Epithelial cell of proximal tubule (primary cell): ENCODE measurements at places on chromosomes 2 and 18.
A peak's percentile ranks its signal among the peaks of the same experiment; 100 is the strongest.

GRCh38 chr18:23837591-23837990, 148.3 kb downstream of the LAMA3 start:
- no peak for DNase-seq

DNA sequence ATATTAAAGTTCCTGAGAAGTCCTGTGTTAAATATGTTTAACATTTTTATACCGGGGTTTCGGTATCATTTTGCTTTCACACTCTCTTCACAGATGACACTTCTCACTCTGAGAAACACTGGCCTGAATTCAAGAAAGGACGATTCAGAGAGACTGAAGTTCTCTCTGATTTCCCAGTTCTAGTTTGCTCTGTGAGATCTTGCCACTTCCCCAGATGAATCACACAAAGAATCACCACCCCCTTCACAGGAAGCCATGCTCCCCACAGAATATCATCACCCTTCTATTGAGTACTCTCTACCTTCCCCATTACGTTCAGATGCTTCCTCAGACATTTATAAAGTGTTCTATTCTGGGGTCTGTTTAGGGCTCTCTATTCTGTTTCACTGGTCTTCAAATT, 16.1 kb upstream of the CD207 start:
- DNase-seq = no peak

DNA sequence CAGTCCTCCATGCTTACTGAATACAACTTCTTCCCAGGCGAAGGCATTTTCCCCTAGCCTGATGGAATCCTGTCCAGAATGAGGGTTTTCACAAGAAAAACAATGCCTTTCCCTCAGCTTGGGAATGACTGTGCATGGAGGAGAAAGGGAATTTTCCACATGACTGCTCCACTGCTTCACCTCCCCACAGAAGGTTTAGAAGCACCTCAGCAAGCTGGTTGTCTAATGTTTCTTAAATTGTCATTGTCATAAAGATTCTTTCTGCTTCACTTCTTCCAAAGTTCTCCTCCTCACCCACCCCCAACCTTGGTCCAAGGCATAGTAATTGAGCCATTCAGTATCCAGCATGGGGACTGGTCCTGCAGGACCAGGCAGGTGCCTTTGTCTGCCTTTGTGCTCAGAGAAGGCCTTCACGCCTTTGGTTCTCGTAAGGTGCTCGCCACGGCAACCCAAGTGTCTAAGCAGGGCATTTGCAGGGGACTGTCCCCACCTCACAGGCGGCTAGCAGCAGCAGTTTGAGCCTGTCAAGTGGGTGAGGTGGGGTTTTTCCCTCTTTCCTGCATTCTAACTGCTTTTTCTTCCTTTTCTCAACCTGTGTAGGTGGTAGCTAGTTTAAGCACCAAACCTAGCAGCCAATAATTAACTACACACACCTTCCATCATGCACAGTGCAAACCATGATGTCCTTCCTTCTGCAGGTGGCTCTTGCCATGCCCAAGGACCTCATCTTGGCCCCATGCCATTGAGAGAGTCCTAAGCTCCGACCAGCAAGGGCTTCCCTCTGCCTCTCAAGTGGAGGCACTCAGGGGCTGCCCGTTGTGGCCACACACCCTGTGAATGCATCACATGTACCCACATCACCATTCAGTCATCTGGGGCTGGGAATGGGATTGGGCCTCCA, 65.7 kb upstream of the BCL2L11 start:
- peak; percentile 93 for DNase-seq

DNA sequence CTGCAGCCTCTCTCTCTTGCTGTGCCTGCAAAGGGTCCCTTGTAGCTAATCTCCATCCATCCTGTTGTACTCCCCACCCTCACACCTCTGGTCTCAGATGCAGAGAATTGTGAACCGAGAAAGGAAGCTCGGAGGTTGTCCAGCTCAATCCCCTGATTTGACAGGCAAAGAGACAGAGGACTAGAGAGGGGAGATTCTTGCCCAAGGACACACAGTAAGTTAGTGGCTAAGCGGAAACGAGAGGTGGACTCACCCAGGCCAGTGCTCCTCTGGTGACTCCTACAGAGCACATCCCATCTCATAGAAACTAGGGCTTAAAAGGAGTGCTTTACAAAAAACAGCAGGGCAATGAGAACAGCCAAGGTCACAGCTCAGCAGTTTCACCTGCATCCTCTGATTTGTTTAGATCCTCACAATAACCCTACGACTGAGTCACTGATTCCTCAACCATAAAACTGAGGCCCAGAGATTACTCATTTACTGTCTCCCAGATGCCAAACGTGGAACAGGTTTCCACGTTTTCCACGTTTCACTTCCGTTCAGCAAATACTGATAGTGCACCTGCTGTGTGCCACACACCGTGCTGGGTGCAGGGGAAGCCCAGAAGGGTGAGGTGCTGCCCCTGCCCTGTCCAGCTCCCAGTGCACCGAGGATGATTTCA, 22.1 kb downstream of the EHD3 start:
- DNase-seq = peak; percentile 82

GRCh38 chr18:32509111-32509510, 38.4 kb upstream of the GAREM1 start:
- DNase-seq = no peak

- DNase-seq = no peak
Observed at GRCh38 chr2:238855299-238855698, 7.4 kb downstream of the TWIST2 start.

DNA sequence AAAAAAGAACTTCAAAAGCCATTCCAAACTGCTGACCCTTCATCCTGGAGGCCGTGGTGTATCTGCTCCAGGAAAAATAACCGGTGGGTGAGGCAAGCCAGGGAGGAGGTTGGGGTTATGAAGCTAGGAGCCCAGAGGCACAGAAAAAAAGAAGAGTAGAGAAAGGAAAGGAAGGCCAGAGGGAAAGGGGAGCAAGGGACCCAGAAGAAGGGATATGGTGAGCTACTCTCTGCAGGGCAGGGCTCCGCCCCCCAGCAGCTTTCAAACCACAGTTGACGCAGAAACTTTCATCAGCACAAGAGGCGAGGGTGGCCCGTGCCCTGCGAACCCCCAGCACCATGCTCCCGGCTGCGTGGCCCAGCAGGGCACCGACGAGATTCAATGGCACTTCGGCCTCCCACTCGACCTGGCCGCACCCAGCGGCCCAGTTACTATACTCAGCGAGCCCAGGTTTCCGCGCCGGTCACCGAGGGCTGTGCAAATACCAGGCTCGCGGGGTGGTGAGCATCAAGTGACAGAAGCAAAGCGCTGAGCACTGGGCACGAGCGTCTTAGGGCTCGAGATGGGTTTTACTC, 665 bp downstream of the MCM6 start:
- DNase-seq = no peak

- DNase-seq = peak; percentile 45
Observed at GRCh38 chr18:3305354-3305762, 43.4 kb downstream of the MYL12B start.

- DNase-seq = no peak
Observed at GRCh38 chr18:56550121-56550520, 88.3 kb downstream of the TXNL1 start.

GRCh38 chr2:176473177-176473576, 203.9 kb downstream of the MTX2 start:
- DNase-seq = no peak

- no peak for DNase-seq
Observed at GRCh38 chr2:100812573-100812972, 7.4 kb upstream of the NPAS2 start.

DNA sequence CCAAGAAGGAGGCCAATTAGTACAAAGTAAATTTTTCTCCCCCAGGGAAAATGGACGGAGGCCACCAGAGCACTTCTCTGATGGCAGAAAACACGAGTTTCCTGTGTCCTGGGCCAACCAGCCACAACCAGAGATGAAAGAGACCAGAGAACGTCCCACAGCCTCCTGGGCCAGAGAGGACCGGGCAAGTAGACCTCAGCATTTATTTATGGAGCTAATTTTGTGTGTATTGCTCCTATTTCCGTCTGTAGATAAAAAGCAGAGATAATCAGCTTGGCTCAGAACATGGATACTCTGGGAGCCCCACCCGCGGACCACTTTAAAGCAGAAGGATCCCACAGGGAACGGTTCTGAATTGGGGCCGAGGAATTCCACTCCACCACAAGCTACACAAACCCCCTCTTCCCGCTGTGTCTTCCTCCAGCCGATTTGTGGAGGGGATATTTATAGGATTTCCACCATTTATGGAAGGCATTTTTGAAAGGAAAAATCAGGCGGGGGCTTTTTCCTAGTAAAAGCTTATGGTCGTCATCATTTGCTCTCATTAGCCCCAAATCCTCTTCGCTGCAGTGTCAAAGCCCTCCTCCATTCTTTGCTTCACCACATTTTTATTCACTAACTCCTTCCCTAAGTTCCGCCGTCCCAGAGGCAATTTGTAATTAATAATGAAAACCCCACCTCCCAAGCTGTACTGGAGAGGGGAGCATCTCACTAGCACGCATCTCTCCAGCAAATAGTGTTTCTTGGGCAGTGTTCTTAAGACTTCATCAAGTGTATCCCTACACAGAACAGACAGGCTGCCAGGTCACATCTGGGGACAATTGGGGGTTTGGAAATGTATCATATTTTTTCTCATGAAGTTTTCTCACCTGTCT, 43.7 kb upstream of the TWIST2 start:
- DNase-seq = no peak

GRCh38 chr2:203470371-203470770, 64.7 kb downstream of the RAPH1 start:
- peak; percentile 31 for DNase-seq

GRCh38 chr2:28726177-28726576, 25.5 kb upstream of the PPP1CB start:
- DNase-seq = no peak

DNA sequence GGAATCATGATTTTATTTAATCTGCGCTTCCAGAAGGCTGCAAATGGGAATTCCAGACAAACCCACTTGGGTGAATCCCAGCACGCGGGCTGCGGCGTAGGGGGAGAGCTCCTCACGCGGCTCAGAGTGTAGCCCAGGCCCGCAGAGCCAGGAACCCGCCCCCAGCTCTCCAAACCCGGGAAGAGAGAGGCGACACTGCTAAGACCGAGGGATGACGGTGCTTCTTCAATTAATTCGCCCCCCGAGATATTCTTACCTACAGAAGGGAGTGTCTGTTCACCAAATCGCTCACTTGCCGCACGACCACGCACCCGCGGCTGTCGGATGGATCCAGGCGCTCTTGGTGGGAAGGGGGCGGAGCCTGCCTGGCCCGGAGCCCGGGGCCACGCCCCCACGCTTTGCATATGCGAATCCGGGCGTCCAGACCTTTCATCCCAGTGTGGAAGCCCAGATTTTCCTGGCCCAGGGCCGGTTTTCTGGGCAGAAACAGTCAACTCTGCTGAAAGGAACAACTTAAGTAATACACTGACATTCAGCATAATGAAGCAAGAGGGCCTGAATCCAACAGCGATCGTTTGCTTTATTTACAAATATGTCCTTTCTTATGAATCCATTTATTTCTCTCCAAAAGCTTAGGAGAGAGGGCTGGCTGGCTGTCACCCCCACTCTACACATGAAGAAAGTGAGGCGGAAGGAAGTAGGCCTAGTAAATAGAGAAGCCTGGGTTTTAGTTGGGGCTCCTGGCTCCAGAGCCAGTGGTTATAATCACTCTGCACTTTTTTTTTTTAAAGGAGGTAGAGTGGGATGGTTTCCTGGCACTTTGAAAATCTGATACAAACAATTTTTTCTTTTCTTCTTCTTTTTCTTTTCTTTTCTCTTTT, at the start of gene SLC19A3:
SLC19A3 (minus strand) TSS at position 342 of the 881 bp plus-strand sequence. CDS start 15,710 bp downstream, outside the sequence.
- DNase-seq = no peak

DNA sequence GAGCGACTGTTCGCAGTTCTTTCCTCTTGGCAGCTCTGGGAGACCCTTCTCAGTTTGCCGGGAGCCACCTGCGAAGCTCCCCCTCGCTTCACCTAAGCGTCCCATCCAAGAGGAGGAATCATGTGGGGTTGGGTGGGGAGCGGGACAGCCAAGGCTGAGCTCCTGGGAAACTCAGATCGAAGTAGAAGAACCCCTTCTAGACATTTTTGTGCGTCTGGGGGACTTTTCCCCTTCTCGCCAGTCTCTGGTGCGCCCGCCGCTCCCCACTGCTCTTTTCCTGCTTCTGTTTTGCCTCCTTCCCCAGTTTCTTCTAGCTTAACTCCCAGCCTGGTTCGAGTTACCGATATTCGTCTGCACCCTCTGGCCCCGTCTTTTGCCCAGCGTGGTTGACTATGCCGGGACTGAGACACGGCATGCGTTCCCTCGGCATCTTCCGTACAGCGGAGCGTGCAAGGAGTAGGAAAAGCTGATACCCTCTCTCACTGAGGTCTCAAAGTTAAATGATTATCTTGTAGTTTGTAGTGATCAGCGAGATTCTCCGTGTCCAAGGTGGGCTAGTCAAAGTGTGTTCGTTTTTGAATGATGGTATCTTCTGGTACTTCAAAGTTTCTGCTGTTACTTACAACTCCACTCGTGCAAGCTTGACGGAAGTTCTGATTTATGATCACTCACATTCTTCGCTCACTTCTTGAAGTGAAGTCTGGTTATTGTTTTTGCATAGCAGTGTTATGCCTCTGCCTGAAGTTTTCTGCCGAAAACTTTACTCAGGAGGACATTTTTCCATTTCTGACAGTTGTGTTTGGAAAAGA, 664 bp downstream of the CAMKMT start:
- DNase-seq = no peak

GRCh38 chr2:145677371-145677770, 1157.5 kb upstream of the ZEB2 start:
- DNase-seq = no peak

GRCh38 chr2:122029456-122029855, 274.0 kb downstream of the TSN start:
- DNase-seq = no peak

DNA sequence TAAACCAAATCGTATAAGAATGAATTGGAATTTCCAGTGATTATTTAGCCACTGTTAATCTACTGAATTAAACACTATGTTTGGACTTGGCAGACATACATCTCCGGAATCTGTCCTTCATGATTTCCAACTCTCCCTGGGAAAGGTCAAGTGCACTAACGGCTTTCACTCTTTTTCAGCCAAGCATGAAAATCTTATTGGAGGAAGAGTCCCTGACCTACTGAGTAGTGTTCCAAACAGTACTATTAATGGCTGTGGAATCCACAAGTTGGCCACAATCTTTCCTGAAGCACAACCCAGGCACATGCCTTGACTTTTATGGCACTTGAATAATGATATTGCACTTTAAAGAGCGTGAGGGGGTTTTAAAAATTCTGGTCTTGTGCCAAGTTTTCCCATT, 318.9 kb upstream of the RND3 start:
- DNase-seq = peak; percentile 9

DNA sequence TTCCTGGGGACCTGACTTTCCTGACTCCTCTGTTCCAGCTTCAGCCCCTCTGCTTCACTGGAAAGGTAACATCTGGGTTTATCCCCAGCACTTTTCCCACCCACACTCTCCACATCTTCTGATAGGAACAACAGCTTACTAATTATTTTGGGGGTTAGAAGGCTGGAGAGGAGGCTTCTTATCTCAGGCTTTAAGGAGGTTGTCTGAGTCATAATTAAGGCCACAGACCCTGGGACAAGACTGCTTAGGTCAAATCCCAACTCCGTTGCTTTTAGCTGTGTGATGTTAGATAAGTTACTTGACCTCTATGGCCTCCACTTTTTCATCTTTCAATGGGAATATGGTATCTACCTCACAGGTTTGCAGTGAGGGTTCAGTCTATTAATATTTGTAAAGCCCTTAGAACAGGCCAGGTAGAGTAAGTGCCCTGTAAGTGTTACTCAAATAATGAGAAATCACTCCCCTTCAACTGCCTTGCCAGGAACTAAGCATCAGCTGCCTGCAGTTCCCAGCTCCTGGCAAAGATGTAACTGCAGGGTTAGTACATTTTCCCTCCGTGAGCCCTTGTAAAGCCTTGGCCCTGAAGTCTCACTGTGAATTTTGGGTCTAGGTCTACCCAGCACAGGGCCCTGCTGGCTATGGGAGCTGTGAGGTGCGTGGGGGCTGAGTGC, 123.6 kb downstream of the MTX2 start:
- no peak for DNase-seq
